ENCODE measurements at places on chromosomes 13 and 19. TPM values are rescaled to one million over a fixed set of nuclear protein-coding genes. Genes with fewer than 3 reads are reported as not detected.

N4BP2L1 gene
- total RNA-seq: 0.16 TPM

GRCh38 chr13:50909605-50910484, at the start of gene RNASEH2B:
Gene RNASEH2B (plus strand): TSS chr13:50909791. CDS start chr13:50910077, 286 bp downstream.
- peak; percentile 78 for DNase-seq

SELENOV gene
- total RNA-seq: not detected

DNA sequence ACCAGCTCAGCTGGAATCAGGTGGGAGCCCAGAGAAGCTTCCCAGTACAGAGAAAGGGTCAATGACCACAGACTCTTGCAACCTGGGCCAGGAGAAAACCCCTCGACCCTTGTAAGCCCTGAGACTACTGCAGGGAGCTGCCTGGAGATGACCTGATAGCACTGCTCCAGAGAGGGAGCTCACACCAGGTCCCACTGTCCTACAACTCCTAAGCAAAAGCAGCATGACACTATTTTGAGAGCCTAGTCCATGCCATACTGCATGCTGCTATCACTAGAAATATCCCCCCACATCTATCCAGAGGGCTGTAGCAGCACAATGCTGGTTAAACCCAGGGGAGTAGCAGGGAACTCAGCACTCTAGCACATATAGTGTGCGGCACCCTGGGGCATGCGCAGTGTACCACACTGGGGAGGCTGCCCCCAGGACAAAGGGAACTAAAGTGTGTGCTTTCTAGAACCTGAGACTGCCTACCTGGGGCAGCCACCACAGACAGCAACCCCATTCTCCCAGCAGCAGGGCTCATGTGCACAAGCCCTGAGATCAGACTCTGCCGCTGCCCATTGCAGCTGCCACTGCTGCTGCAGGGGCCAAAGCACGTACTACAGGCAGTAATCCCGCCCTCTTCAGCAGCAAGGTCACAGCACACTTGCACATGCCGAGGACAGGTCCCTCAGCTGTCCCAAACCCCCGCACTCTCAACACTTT, 27.1 kb upstream of the N4BP2L1 start:
- DNase-seq: no peak

DNA sequence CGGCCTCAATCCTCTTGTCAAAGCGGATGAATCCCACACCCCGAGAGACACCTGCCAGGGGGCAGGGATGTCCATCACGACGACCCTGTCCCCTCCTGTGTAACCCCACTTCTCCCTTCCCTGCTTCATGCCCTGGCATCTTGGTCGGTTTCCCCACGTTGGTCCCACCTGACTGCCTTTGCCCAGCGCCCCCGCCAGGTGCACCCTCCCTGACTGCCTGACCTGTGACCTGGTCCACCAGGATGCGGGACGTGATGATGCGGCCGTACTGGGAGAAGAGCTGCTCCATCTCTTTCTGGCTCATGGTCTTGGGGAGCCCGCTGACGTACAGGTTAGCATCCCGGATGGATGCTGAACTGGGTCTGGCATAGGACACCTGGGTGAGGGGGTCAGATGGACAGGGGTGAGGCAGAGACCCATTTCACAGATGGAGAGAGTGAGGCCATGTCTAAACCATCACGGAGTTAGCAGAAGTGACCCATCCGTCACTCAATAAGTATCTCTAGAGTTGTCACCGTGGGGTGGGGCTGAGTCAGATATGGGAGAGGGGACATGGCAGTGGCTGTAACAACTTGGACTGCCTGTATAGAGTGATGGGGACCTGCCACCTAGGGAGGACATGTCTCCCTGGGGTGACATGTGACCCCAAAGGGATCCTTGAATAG, 22.5 kb downstream of the ELAVL3 start:
- DNase-seq: no peak

GGACT gene
- 1.8 TPM for total RNA-seq

NCCRP1 gene
- 0.31 TPM for total RNA-seq

GRCh38 chr13:49022472-49023144, 46.9 kb downstream of the FNDC3A start:
- no peak for DNase-seq

Data from HT-29 (cell line).